SK-MEL-5 (cell line): ENCODE measurements at places on chromosomes 7 and 10. TPM values are rescaled to one million over a fixed set of nuclear protein-coding genes. Genes with fewer than 3 reads are reported as not detected.

DNA sequence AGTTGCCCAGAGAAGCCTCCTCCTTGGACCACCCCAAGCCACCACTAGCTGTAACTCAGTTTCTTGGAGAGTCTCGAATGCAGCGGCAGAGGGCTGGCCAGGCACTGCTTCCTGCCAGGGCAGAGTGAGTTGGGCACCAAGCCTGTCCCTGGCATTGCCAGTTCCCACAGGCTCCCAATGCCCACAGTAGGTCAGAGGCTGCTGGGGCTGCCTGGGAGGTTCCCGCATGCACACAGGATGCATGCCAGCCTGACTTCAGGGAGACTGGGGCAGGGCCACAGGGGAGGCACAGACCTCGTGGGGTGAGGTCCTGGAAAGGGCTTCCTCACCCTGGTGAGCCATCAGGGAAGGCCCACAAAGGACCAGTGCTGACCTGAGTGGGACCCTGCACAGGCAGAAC is 152.8 kb downstream of the ZNF248 start:
- no peak for DNase-seq

DNA sequence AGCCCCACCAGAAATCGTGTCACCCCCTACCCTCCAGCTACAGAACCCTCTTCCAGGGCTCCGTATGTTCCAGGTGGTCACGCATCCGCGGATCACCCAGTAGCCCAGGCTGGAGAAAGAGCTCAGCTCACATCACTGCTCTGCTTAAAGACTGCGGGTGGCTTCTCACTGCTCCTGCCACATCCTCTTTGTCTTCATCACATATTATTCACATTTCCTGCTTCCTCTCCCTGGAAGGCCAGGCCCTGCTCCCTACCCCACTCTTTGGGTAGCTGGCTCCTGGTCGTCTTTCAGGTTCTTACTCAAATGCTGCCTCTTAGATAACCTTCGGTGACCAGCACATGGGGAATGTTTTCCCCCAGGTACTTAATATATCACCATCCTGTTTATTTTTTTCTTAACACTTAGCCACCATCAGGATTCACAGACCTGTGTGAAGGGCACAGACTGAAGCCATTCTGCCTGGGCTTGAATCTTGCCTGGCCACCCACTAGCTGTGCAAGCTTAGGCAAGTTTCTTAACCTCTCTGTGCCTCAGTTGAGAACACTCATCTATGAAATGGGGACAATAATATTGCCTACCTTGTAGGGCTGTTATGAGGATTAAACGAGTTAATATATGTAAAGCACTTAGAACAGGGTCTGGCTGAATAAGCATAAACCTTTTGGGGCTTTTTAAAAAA is 307.8 kb downstream of the PRPF18 start:
- no peak for DNase-seq

DNA sequence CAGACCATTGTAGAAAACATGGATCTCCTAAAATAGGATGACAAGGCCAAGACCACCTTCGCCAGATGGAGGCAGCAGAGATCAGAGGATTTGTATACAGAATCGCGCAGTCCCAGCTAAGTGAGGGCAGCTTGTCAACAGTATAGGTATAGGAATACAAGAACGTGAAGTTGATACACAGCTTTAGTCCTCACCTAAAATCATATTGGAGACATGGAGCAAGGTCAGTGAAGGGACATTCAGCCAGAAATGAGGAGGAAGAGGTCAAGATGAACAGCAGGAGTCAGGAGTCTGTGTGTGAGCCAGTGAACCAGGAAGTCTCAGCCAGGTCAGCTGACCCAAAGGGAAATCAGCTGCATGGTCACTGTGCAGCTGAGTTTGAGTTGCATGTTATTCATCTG is 263.4 kb upstream of the PRKCQ start:
- DNase-seq, result peak; percentile 54

GRCh38 chr7:28070297-28071055 is 110.1 kb downstream of the JAZF1 start:
- no peak for DNase-seq

ZP3 gene
- 5.0 and 6.6 TPM in 2 replicates for total RNA-seq

DNA sequence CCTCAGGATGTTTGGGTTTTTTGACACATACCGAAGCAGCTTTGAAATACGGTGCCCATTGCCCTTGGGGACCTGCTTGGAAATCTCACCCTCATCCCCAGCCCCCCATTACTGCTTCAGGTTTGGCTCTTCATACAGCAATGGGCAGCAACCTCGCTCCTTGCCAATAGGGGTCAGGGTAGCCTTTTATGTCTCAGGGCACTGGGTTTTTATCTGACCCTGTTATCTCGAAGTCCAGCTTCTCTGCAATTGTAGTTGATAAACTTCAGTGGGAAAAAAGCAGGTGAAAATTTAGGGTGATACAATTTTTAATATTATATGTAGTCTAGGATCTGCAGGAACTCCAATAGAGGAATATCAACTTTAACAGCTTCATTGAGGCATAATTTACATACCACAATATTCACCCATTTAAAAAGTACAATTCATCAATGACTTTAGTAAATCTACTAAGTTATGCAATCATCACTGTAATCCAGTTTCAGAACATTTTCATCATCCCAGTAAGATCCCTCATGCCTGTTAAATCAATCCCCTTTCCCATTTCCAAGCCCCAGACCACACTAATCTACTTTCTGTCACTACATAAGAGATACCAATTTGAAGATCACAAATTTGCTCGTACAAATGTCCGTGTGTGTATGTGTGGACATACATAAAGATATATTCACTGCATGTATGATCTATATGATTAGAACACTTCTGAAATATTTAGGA is 386.2 kb downstream of the KCNMA1 start:
- DNase-seq, result peak; percentile 37

- peak; percentile 14 for DNase-seq
Measured at GRCh38 chr10:98446151-98446660, 529 bp downstream of the HPS1 start.

GRCh38 chr10:80187060-80187459 is 18.3 kb downstream of the ANXA11 start:
- DNase-seq, result no peak

- peak; percentile 55 for DNase-seq
Measured at GRCh38 chr7:101743241-101743994, 74.0 kb upstream of the CUX1 start.

ZKSCAN5 gene
- 24.6 and 26.2 TPM in 2 replicates for total RNA-seq

GRCh38 chr10:96992721-96993120 is 160.6 kb downstream of the LCOR start:
- no peak for DNase-seq

DNA sequence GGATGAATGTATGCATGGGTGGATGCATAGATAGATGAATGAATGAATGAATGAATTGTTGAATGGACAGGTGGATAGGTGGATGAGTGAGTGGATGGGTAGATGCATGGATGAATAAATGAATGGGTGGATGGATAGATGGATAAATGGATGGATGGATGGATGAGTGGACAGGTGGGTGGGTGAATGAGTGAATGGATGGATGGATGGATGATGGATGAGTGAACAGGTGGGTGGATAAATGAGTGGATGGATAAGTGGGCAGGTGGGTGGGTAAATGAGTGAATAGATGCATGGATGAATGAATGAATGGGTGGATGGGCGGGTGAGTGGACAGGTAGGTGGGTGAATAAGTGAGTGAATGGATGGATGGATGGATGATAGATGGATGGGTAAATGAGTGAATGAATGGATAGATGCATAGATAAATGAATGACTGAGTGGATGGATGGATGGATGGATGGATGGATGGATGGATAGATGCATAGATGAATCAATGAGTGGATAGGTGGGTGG is 72.6 kb downstream of the MYL10 start:
- DNase-seq, result no peak

- DNase-seq, result no peak
Measured at GRCh38 chr7:155860461-155860839, 48.2 kb upstream of the SHH start.

DNA sequence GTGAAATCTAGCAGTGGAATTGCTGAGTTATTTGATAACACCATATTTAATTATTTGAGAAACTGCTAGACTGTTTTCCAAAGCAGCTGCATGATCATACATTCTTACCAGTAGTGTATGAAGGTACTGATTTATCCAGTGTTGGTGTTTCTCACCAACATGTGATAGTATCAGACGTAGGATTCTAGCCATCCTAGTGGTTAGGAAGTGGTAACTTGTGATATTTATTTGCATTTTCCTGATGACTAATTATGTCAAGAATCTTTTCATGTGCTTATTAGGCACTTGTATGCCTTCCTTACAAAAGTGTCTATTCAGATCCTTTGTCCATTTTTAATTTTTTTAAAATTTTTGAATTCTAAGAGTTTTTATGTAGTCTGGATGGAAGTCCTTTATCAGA is 54.2 kb upstream of the PLXDC2 start:
- DNase-seq, result peak; percentile 53

DNA sequence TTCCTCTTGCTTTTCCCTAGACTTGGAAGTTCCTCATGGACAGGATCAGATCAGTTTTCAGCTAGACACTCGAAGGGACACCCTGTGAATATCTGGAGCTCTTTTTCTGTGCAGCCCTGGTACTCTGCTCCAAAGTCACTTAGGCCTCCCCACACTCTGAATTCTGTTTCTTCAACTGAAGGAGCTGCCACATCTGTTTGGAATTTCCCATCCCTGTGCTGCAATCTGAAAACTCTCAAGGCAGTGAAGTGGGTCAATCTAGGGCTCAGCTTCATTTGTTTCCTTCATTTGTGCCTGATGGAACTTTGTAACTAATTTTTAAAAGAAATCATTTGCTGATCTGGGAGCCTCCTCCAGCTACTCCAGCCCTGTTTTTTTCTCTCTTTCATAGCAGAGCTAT is 9.6 kb downstream of the EPC1 start:
- no peak for DNase-seq

GRCh38 chr7:108384716-108385483 is 71.3 kb downstream of the NRCAM start:
- DNase-seq, result peak; percentile 61

TMEM213 gene
- not detected in 2 replicates for total RNA-seq

DNA sequence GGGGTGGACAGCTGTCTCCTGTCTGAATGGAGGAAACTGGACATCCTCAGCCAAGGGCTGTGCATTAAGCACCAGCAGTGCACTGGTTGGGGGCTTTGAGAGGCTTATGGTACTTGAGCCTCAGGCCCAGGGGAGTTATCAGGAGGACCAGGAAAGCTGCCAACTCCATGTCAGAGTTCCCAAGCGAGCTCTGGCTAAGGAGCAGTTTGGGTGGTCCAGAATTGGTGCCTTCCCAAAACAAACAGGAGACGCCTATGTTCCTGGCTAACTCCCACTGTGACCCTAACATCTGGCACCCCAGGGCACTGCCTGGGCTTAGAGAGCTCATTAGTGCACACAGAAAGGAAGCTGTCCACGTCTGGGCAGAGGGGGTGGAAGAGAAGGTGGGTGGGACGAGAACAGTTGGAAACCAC is 408.6 kb upstream of the NPVF start:
- no peak for DNase-seq

ARHGEF35 gene
- not detected in 2 replicates for total RNA-seq

DNA sequence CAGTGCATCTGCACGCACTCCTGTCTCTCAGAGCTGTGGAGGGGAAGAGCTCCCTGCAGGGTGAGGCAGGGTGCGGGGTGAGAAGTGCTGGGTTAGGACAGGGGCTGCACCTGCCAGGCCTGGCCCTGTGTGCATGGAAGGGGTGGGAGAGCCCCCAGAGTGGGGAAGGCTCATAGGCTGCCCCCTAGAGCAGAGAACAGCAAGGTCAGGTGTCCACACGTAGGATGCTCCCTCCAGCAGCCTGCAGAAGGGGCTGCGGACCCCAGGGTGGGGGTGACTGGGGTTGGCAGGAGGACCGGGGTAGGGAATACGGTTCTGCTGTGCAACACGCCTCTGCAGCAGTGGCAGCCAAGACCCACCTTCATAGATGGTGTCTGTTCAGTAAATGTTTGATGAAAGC is 208.6 kb downstream of the PTPRN2 start:
- no peak for DNase-seq

- peak; percentile 79 for DNase-seq
Measured at GRCh38 chr7:141071260-141071854, 2.5 kb upstream of the TMEM178B start.

MAPK8 gene
- 31.0 and 34.8 TPM in 2 replicates for total RNA-seq

DNA sequence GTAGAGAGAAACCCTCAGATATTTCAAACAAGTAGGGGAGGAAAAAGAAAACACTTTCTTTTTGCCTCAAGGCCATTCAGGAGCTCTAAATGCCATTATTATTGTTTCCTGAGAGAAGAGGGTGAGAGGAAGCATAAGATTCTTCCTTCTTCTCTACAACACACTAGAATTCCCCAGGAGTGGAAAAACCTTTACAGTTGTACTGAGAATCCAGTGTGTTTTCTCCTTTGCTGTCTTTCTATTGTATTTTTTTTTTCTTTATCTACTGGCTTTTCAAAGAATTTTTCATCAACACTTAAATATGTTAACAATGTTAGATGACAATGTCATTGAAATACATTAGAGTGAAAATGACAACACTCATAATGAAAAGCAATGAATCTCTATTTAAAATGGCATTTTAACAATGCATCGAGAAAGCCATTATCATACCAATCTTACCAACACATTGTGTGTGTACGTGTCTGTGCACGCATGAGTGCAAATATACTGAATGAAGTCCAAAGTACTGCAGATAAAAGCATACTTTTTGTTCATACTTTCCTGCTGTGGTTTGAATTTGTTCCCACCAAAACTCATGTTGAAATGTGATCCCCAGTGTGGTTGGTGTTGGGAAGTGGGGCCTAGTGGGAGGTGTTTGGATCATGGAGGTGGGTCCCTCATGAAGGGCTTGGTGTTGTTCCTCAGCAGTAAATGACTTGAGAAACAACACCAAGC is 24.2 kb upstream of the MACC1 start:
- no peak for DNase-seq

GRCh38 chr7:94647295-94647694 is 8.6 kb downstream of the SGCE start:
- DNase-seq, result no peak

GRCh38 chr7:80918909-80919721 is at the start of gene SEMA3C:
SEMA3C (minus strand) TSS chr7:80919051; CDS start chr7:80916781, 2,270 bp downstream.
- peak; percentile 94 for DNase-seq

EPC1 gene
- 6.3 and 11.8 TPM in 2 replicates for total RNA-seq
